Coronary artery (tissue), 2 donors: ENCODE measurements at places on chromosomes 7 and 10.

DNA sequence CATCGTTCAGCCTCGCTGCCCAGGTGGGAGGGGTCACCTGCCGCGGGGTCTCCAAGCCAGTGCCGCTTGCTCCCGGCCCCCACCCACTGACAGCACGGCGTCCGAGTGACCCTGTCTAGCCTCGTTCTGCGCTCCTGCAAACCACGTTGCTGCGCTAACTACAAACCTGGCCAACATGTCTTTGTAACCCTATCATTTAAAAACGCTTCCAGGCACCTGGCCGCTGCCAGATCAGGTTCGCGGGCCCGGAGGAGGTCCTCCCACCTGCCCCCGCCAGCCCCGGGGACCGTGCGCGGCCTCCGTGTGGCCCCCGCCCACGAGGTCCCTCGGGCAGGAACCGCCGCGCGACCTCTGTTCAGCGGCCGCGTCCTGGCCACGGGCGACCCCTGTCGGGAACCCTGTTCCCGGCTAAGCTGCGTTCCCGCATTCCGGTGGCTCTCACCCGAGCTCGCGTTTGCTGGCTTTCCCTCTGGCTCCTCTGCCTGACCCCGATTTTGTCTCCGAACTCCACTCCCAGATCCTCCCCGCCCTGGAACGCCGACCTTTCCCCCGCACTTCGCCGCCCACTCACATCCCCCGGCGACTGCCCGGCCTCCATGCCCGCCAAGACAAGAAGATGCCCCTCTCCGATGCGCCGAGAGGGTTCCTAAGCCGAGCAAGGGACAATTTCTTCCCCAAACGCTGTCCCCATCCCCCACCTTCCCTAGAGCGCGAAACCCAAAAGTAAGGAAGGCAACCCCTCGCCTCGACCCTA is 2.4 kb downstream of the SFMBT2 start:
- DNase-seq = no peak

- DNase-seq = no peak
Observed at GRCh38 chr10:35554036-35554435, 51.1 kb upstream of the GJD4 start.

DNA sequence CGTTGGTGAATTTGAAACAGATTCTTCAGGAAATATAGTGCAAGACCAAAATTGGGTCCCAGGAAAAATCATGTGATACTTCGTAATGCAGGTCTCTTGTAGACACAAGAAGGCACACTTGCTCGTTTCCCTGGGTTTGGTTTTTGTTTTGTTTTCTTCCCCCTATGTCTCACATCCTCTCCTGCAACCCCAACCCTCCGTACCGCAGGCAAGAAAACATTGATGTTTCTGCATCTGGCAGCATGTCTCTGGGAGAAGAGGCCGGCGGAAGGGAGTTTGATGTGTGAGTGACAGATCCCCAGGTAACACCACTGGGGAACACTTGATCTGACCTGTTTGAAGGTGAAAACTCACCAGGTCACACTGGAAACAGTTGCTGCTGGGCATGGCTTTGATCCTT is 718.5 kb downstream of the AUTS2 start:
- DNase-seq = no peak

- DNase-seq = no peak
Observed at GRCh38 chr7:135994466-135995205, 17.5 kb upstream of the MTPN start.

DNA sequence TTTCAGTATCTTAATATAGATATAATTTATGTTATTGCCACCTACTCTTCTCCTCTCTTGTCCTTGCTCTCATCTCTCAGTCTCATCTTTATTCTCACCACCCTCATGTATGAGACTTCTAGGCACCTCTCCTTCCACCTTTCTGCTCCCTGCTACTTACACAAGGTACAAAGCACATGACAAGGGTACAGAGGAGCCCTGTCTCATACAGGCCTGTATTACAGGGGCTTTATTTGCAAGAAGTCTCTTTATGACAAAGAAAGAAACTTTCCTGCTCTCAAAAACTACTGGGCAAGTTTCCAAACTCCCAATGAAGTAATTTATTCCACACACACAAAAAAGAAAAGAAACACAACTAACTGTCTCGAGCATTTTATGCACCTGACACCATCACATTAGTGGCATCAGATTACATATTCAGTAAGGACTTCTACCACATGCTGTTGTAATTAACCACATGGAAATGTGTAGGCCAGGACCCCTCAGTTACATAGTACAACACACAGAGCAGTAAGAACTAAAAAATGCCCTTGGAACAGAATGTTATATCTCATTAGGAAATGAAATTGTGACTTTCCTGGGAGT is 253.1 kb downstream of the FZD1 start:
- no peak for DNase-seq

- no peak for DNase-seq
Observed at GRCh38 chr7:916291-916941, 38.1 kb downstream of the ADAP1 start.

DNA sequence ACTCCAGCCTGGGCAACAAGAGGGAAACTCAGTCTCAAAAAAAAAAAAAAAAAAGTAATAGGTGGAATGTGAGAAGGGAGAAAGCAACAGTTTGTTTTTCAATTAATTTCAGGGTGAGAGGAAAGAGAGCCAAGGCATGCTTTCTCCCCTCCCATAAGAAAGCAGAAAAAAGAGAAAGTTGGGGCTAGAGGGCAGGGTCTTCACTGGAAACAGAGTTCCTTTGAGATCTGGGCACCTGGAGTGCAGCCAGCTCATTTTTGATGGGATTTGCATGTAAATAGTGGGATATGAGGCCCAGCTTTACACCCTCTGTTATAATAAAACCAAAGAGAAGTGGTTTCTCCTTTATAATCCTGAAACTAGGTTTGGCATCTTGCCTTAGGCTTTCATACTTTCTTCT is 13.8 kb upstream of the STOX1 start:
- DNase-seq = no peak

GRCh38 chr10:60522617-60523016 is 132.9 kb upstream of the ANK3 start:
- no peak for DNase-seq

DNA sequence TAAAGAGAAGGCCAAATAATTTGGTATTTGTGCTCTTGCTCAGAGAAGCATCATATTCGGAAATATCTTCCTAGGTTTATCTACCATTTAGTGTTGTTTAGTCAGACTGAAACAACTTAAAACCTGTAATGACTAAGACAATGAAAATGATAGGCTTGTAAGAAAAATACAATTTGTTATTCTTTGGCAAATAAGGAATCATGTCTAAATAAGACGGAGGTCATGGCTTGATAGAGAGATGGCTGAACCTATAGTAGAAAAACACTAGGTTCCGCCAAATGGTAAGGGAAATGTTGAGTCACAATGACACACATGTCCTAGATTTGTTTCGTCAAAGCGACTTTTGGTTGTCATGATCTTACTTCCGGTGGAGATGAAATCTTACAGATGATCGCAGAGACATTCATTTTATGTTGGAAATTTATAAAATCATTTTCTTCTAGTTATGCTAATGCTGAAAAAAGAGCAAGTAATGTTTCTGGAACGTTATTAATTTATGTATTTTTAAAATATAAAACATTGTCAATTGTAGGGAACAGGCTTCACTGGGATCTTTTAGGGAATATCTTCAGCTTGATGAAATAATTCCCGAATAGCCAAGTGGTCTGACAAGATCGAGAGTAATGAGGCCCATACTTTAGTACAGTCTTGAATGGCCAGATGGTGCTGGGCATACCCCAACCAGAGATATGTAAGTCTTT is 1.0 kb downstream of the SRGN start:
- no peak for DNase-seq

GRCh38 chr10:79923669-79924068 is 25.2 kb downstream of the SFTPD start:
- no peak for DNase-seq

DNA sequence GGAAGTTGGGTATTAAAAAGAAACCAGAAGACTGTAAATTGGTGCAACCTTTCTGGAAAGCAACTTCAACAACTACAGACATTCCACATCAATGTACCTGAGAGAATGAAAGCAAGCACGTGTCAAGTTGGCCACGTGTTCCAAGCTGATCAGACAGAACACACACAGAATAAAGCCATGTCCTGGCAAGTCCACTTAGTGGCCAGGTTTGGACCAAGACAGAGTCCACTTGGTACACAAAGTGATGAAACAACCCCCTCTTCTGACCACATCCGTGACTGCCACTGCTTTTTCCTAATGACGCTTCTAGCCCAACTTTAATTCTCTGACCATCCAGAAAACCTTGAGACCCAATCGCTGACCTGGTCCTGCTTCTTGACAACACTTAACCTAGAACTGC is 109.4 kb downstream of the ABLIM1 start:
- DNase-seq = no peak
